ENCODE measurements at places on chromosomes 5 and 9.

DNA sequence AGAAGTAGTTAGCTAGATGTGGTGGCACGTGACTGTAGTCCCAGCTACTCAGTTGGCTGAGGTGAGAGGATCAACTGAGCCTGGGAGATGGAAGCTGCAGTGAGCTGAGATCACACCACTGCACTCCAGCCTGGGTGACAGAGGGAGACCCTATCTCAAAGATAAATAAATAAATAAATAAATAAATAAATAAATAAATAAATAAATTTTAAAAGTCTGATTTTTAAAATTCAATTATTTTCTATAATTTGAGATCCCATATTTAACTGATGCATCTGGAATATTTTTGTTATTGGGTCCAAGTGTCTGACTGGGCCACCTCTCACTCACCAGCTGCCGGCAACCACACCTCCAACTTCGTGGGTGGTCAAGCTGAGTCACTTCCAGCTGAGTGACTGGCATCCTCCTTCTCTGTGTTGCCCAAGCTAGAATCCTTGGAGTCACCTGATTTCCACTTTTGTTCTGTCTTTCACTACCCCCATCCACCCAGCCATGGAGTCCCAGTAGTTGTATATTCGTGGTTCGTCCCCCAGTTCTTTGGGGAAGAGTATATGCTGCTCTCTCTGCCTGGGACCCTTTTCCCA, 70.9 kb downstream of the EGFLAM start:
- no peak for DNase-seq

DNA sequence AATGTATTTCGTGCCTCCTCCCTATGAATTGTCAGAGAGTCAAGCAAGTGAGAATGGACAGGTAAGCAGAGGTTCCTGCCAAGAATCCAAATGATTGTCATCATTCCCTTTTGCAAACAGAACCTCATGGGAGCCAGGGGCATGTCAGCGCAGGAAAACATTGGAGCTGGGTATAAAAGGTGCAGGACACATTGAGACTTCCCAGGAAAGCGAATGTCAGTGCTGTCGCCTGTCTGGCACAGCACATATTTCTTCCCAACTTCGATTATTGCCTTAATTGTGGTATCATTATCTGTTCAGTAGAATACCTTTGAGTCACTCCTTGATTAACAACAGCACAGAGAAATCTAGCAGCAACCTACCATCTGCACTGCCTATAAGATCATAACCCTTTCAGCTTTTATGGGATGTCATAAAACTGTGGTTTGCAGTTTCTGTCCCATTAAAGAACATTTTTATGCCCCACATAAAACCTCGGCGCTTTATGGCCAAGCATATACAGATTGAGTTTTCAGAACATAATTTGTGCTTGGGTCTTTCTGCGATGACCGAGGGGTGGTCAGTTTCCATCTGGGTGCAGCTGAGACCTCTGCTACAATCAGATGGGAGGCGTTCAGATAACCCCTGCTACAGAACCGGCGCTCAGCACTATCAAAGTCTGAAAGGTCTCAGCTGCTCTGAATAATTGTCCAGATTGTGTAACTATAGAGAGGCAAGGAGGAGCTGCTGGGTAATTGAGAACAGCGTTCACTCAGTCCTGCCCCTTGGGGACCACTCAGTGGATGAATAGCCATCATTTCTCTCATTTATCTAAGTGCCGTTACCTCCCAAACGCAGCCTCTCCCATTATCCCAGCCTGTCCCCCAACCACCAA, 30.9 kb upstream of the WWC1 start:
- no peak for DNase-seq

GRCh38 chr5:44622331-44622730, 186.4 kb upstream of the MRPS30 start:
- DNase-seq = no peak

- DNase-seq = no peak
Measured at GRCh38 chr5:94908889-94909480, 290.5 kb downstream of the SLF1 start.

DNA sequence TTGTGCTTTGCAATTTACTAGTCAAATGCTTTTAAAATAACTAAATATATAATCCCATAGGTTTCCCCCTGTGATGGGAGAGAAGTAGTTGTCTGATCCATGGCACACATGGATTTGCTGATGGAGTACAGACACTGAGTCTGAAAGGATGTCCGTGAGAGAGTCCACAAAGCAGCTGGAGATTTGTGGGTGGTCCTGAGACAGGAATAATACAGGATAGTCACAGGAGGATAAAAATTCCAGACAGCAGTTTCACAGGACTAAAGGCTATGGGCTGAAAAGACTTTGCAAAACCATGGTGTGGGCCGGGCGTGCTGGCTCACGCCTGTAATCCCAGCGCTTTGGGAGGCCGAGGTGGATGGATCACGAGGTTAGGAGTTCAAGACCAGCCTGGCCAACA, 58.7 kb upstream of the ZFR start:
- DNase-seq = no peak

GRCh38 chr9:126982215-126983002, 67.8 kb downstream of the RALGPS1 start:
- DNase-seq = no peak
